ENCODE measurements at places on chromosomes 4 and X.

DNA sequence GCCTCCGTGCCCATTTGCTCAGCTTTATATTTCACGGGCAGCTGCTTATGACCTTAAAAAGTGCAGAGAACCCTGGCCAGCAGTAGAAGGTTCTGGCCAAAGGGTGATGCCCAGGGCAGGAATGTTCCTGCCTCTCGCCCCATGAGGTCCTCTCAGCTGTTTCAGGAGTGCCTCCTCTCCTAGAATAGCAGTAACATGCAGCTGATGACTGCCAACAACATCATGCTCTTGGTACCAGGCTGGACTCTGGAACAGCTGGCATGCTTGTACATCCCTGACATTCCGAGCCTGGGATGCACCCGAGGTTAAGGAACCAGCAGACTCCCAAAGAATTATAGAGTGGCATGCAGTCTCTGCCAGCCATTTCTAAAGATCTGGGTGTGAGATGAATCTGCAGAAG is 11.7 kb upstream of the TENM3 start:
- no peak for DNase-seq

GRCh38 chrX:20585782-20586181 is 319.1 kb upstream of the RPS6KA3 start:
- DNase-seq, result no peak

DNA sequence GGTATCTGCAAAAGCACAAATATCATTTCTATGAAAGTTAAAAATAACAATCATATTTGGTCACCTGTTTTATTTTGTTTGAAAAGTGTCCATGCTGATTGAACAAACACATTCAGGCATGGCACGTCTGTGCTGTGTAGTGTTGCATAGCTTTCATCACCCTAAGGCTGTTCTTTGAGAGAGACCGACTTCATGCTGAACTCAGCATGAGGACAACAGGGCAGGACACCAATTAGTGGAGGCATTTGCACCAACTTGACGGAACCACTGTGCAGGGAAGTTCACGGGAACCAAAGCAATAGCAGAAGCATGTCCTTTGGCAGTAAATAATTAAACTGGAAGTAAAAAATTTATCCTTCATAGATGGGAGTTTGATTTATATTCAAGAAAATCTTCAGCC is 158.4 kb upstream of the SLC7A11 start:
- no peak for DNase-seq

GRCh38 chr4:153494562-153494961 is 28.4 kb downstream of the TMEM131L start:
- no peak for DNase-seq
